ENCODE measurements at places on chromosomes 5 and 9. TPM values are rescaled to one million over a fixed set of nuclear protein-coding genes. Genes with fewer than 3 reads are reported as not detected.

DNA sequence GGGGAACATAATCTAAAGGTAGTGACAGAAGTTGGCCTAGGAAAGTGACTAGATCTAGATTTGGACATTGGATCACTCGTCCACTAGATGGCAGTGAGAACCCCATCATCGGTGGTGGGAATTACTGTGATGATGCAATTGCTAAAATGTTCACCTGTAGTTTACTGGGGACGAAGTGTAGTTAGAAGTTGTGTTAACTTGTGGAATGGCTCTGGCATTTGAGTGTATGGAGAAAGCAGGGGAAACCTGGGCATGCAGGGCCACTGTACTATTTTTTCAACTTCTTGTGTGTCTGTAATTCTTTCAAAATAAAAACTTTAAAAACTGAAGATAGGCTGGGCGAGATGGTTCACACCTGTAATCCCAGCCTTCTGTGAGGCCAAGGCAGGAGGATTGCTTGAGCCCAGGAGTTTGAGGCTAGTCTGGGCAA, 75.5 kb downstream of the PHAX start:
- H3K27ac ChIP-seq = no peak overlapping the region
- no peak overlapping the region for H3K4me3 ChIP-seq
- H3K36me3 ChIP-seq = no peaks in the 10 kb centered on the region
- no peaks in the 10 kb centered on the region for H3K27me3 ChIP-seq

ZNF366 gene
- total RNA-seq = 5.8 TPM

ANKRD18B gene
- total RNA-seq = not detected

GRCh38 chr5:17816944-17817343, 182.7 kb downstream of the TAF11L14 start:
- H3K36me3 ChIP-seq = no peaks in the 10 kb centered on the region
- no peak for DNase-seq
- H3K4me3 ChIP-seq = no peak overlapping the region
- no peaks in the 10 kb centered on the region for H3K27me3 ChIP-seq
- no peak overlapping the region for H3K27ac ChIP-seq
- H3K4me1 ChIP-seq = no peaks in the 10 kb centered on the region

STING1 gene
- total RNA-seq = 111 TPM

PKN3 gene
- 7.1 TPM for total RNA-seq

AFF4 gene
- total RNA-seq = 131 TPM

DNA sequence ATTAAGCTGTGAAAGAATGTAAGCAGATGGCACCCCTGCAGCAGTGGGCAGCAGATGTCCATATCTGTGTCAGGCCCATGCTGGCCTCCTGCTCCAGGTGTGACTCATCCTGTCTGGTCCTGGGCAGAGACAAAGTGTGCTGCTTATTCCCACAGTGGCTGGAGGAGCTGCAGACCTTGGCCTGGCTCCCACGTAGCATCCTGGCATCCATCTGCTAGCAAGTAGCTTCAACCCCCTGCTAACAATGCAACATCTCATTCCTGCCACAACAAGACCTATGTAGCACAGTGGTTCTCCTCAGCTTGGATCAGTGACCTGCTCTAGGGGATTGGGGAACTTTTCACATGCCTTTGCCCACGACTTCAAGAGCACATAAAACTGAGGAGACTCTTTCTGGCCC, 126.4 kb upstream of the SLC12A2 start:
- no peak for DNase-seq
- no peak overlapping the region for H3K27ac ChIP-seq
- H3K36me3 ChIP-seq = no peaks in the 10 kb centered on the region
- no peaks in the 10 kb centered on the region for H3K4me1 ChIP-seq

GCNT4 gene
- 4.0 TPM for total RNA-seq

SLC22A4 gene
- total RNA-seq = 4.6 TPM

- peak overlapping the region; percentile 96 for H3K27ac ChIP-seq
- no peaks in the 10 kb centered on the region for H3K36me3 ChIP-seq
- H3K27me3 ChIP-seq = no peaks in the 10 kb centered on the region
- H3K4me1 ChIP-seq = no peaks in the 10 kb centered on the region
- DNase-seq = no peak
These were observed 8.1 kb upstream of the TENT4A start for GRCh38 chr5:6705088-6705487.

- no peak overlapping the region for H3K4me3 ChIP-seq
- H3K27ac ChIP-seq = peak overlapping the region; percentile 87
- peak; percentile 61 for DNase-seq
- no peaks in the 10 kb centered on the region for H3K27me3 ChIP-seq
These were observed 244.4 kb downstream of the FANCC start for GRCh38 chr9:95073042-95073607.

DNA sequence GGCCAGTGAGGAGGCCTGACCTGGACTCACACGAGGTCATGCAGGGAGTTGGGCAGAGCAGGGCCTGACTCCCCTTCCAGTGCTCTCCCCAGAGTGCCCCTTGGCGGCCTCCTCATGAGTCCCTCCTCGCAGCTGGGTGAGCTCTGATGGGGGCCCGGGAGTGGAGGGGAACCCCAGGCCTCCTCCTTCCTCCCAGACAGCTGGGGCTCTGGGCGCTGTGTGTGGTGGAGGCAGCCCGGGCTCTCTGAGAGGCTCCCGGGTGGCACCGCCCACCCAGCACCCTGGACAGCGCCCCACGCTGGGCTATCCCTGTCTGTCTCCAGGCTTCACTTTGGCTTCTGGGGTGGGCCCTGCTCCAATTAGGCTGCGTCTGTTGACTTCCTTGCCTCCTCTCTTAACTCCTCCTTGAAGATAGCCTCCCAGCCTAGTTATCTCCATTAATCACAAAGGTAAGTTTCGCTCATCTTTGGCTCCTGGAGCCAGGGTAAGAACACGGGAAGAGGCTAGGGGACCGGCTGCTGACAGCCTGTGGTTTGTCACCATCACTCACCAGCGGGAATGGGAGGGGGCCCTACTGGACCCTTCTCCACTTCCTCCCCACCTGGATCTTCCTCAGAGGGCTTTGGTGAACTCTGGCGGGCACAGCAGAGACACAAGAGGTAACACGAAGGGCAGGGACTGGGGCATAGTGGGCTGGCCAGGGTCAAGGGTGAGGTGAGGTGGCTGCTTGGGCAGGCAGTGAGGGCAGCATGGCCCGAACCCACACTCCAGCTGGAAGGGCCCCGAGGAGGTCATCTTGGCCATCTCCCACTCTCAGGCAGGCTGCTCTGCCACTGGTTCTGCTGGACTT, 13.1 kb downstream of the PSD2 start:
- no peaks in the 10 kb centered on the region for H3K4me1 ChIP-seq
- H3K27me3 ChIP-seq = no peaks in the 10 kb centered on the region
- no peaks in the 10 kb centered on the region for H3K36me3 ChIP-seq
- no peak overlapping the region for H3K4me3 ChIP-seq

DNA sequence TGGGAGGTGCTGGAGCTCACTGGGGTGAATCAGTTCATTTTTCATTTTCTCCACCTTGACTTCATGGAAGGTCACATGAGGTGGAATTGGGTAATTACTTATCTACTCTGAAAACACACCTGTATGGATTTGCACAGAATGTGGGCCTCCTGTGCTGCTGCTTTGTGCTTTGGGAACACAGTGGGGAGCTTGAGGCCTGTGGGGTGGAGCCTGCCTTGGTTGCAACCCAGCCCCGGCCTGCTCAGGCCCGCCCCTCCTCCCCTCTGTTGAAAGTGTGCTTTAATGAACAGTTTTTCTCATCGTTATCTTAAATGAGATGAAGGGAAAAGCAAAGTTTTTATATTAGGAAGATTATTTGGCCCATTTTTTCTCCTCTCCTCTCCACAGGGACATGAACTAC, 28.5 kb upstream of the DMRT3 start:
- DNase-seq = no peak
- no peak overlapping the region for H3K4me3 ChIP-seq
- H3K27me3 ChIP-seq = no peaks in the 10 kb centered on the region
- H3K27ac ChIP-seq = no peak overlapping the region

ANXA6 gene
- total RNA-seq = 284 TPM

GRCh38 chr5:175168882-175169507, 275.0 kb downstream of the DRD1 start:
- no peak overlapping the region for H3K27ac ChIP-seq
- no peaks in the 10 kb centered on the region for H3K36me3 ChIP-seq
- no peak for DNase-seq
- H3K4me1 ChIP-seq = no peaks in the 10 kb centered on the region
- no peaks in the 10 kb centered on the region for H3K27me3 ChIP-seq

HNRNPH1 gene
- 680 TPM for total RNA-seq

HMGCR gene
- 36.1 TPM for total RNA-seq

DNA sequence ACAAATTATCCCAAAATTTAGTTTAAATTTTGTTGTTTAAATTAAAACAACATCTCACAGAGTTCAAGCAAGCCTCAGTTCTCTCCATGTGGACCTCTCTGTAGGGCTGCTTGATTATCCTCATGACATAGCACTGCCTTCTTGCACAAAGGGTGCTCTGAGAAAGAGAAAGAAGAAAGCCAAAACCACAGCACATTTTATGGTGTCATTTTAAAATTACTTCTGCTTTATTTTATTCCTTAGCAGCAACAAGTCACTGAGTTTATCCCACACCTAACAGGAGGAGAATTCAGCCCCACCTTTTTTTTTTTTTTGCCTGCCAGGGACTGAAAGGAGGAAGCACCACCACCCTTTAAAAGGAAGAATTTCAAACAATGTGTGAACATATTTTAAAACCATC, 12.8 kb upstream of the KCNV2 start:
- H3K27me3 ChIP-seq = no peaks in the 10 kb centered on the region
- H3K36me3 ChIP-seq = no peaks in the 10 kb centered on the region
- H3K4me3 ChIP-seq = no peak overlapping the region
- no peaks in the 10 kb centered on the region for H3K4me1 ChIP-seq
- no peak overlapping the region for H3K27ac ChIP-seq
- DNase-seq = no peak

- no peaks in the 10 kb centered on the region for H3K27me3 ChIP-seq
- no peak for DNase-seq
- H3K4me1 ChIP-seq = no peaks in the 10 kb centered on the region
- no peak overlapping the region for H3K27ac ChIP-seq
- H3K4me3 ChIP-seq = no peak overlapping the region
These were observed 31.4 kb downstream of the GRIN3A start for GRCh38 chr9:101706997-101707396.

DNA sequence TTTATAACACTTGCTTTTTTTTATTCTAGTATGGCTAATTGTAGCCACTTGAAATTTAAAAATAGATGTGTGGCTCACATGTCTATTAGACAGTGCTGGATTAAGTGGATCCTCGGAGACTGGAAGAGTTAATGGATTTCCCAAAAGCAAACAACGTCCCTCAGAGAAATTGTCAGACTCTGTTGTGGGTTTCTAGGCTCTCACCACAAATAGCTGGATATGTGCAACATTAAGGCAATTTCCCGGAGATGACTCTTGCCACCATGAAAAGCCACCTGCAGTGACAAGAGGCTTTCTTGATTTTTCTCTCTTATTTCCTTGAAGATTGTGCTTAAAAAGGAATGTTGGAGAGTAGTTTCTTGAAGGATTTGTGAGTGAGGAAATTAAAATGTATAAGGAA, 43.2 kb downstream of the TMEM167A start:
- no peak overlapping the region for H3K27ac ChIP-seq
- no peaks in the 10 kb centered on the region for H3K4me1 ChIP-seq
- H3K4me3 ChIP-seq = no peak overlapping the region
- DNase-seq = no peak
- no peaks in the 10 kb centered on the region for H3K27me3 ChIP-seq
- no peaks in the 10 kb centered on the region for H3K36me3 ChIP-seq

FAM78A gene
- total RNA-seq = 4.0 TPM

GRCh38 chr5:110757118-110757729, 18.4 kb downstream of the SLC25A46 start:
- no peak overlapping the region for H3K4me3 ChIP-seq
- no peak for DNase-seq
- no peaks in the 10 kb centered on the region for H3K27me3 ChIP-seq
- peaks cover 2% of the 10 kb centered on the region for H3K36me3 ChIP-seq
- no peak overlapping the region for H3K27ac ChIP-seq

- H3K36me3 ChIP-seq = no peaks in the 10 kb centered on the region
- no peaks in the 10 kb centered on the region for H3K4me1 ChIP-seq
- DNase-seq = no peak
- no peaks in the 10 kb centered on the region for H3K27me3 ChIP-seq
- no peak overlapping the region for H3K27ac ChIP-seq
- no peak overlapping the region for H3K4me3 ChIP-seq
These were observed 118.5 kb upstream of the MAP1B start for GRCh38 chr5:71988808-71989207.

ENHO gene
- not detected for total RNA-seq

SCGB3A2 gene
- not detected for total RNA-seq

DNA sequence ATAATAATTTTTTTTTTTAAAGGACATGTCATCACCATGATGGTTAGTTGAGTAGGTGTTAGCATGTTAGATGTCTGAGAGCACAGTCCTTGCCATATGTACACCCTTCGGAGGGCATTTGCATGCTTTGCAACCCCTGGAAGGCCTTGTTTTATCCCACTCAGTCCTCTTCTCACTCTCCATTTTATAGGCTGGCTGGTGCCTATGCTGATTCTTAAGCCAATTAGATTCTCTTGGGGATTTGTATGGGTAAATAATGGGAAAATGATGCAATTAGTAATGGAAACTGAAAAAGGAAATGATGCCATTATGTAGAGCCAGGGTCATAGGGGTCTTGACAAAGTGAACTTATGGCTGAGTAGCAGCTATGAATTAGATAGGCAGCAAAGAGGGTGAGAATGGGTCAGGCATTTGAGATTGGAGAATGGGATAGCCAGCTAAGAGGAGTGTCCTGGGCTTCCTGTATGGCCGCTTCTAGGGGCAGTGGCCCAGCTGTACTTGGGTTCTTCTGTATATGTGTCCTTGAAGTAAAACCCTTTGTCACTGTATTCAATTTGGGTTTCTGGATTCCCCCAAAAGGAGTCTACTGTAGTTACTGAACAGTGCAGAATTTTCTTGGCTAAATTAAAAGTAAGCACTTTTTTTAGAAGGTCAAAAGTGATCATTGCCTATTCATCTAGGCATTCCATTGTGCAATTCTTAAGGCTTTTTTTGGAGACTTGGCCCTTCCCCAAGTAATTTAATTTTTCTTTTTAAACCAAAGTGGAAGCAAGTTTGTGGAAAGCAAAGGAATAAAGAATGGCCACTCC, 31.6 kb downstream of the LRRTM2 start:
- no peaks in the 10 kb centered on the region for H3K36me3 ChIP-seq
- DNase-seq = no peak
- H3K27me3 ChIP-seq = no peaks in the 10 kb centered on the region
- no peak overlapping the region for H3K4me3 ChIP-seq

GRCh38 chr9:17065062-17065461, 69.8 kb upstream of the CNTLN start:
- DNase-seq = no peak
- H3K4me1 ChIP-seq = no peaks in the 10 kb centered on the region
- H3K27ac ChIP-seq = no peak overlapping the region
- H3K4me3 ChIP-seq = no peak overlapping the region
- no peaks in the 10 kb centered on the region for H3K27me3 ChIP-seq

DNA sequence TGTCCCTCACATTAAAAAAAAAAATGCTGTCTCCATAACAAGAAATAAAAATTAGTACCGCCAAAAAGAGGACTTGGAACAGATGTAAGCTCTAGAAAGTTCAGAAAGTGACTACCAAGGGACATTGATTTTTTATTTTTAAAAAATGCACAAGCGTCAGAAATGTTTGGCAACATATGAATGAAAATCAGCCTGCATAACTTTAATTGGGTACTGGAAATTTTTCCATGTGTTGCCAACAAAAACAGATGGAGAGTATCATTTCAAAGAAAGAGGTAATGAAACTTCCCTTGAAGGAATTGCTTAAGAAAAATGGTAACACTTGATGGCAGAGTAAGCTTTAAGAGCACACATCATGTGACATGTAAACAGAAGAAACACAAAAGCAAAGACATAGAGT, 47.2 kb downstream of the OR2K2 start:
- DNase-seq = no peak
- H3K27me3 ChIP-seq = no peaks in the 10 kb centered on the region
- H3K27ac ChIP-seq = no peak overlapping the region
- H3K36me3 ChIP-seq = no peaks in the 10 kb centered on the region
- H3K4me3 ChIP-seq = no peak overlapping the region

Data from aorta (tissue), 5 donors.